ENCODE measurements at places on chromosomes 12 and 14.

DNA sequence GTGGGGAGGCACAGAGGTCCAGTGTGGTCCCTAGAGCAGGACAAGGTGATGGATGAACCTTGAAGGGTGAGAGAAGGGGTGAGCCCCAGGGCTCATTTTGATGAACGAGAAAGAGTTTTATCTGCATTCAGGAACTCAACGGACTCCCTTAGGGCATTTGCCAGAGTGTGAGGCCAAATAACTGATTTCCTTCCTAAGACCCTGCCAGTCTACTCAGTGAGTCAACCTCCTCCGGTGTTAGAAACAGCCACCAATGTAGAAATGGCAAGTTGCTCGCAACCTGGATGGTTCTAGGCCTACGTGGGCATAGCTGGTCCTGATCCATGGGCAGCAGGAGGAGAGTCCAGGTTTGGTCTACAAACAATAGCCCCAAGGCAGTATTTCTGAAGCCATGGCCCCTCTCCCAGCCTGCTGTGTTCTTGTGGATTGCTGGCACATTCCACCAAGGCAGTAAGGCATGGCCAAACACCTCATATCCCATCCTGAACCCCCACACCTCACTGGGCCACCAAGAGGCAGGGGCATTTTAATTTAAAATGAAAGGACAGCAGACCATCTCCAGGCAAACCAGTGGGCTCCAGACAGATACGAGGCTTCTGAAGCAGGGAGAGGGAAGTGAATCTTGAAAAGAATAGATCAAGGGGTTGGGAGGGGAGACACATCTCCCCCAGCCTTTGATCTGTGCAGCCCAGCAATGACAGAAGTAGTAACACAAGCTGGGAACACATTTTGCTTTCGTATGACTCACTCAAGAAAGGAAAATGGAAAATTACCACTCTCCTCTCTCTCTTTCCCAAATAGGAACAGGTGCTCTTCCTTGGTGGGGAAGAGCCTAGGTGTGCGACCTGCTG is 25.4 kb upstream of the TESC start:
- no peak for DNase-seq

DNA sequence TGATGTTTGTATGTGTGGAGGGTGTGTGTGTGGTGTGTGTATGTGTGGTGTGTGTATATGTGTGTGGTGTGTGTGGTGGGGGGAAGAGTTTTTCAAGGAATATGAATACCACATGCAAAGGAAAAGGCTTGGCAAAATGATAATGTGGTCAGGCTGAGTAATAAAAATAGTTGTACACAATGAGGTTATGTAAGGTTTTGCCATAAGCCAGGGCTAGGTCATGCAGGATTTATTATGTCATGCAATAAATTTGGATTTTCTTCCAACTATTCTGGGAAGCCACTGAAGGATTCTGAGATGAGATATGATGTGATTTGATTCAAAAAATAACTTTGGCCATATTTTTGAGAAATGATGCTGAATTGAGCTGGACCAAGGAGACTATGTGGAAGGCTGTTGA is 1191.6 kb upstream of the SEL1L start:
- no peak for DNase-seq

- no peak for DNase-seq
These were observed 106.5 kb upstream of the AMIGO2 start for GRCh38 chr12:47186246-47186645.

DNA sequence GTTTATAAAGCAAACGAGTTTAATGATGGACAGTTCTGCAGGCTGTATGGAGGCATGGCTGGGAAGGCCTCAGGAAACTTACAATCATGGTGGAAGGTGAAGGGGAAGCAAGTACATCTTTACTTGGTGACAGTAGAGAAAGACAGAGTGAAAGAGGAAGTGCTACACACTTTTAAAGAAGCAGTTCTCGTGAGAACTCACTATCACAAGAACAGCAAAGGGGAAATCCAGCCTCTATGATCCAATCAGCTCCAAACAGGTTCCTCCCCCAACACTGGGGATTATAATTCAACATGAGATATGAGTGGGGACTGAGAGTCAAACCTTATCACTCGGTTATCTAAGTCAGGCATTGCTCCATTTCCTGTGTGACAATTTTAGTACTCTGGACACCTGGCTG is 189.9 kb upstream of the CNTN1 start:
- no peak for DNase-seq

GRCh38 chr12:31206038-31206670 is 119.8 kb downstream of the SINHCAF start:
- DNase-seq = no peak

GRCh38 chr12:97984974-97985580 is 522.5 kb downstream of the RMST start:
- DNase-seq = no peak

- no peak for DNase-seq
These were observed 7.1 kb downstream of the NUAK1 start for GRCh38 chr12:106131676-106132075.

All from stimulated activated CD4-positive, alpha-beta T cell treated with anti-CD3 and anti-CD28 coated beads, Interleukin-12 subunit alpha, Interleukin-12 subunit beta, amount 100 ng/mL, for 4 hours (primary cell).